ENCODE measurements at places on chromosomes 5 and 9.

DNA sequence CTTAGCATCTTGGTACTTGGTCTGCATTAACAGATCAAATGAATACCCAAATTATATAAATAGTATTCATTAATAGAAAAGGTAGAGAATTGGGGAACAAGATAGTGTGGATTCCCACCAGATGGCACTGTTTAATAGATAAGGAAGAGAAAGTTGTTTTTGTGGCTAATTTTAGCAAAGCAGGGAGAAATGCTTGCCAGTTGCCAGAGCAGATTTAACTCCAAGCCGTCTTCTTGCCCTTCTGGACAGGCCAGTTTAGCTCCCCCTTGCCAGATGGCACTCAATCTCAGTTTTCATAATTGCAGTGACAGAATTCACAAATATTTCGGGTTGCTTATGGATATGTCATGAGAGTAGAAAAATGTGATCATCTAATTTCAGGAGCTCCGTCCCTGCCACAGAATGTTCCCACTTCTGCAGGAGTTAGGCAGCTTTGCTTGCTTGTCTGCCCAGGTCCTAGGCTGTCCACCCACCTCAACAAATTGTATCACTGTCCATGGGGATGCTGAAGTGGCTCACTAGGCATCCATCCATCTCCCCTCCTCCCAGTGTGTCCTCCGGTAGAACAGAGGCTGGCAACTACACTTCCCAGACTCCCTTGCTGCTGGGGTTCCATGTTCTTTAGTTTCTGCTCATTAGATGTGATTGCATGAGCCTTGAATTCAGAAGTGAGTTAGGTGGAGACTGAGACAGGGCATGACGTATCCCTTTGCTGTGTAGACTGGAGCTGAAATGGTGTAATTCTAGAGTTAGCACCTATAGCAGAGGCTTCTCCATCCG, 11.8 kb upstream of the HEXB start:
- peak; percentile 63 for DNase-seq

DNA sequence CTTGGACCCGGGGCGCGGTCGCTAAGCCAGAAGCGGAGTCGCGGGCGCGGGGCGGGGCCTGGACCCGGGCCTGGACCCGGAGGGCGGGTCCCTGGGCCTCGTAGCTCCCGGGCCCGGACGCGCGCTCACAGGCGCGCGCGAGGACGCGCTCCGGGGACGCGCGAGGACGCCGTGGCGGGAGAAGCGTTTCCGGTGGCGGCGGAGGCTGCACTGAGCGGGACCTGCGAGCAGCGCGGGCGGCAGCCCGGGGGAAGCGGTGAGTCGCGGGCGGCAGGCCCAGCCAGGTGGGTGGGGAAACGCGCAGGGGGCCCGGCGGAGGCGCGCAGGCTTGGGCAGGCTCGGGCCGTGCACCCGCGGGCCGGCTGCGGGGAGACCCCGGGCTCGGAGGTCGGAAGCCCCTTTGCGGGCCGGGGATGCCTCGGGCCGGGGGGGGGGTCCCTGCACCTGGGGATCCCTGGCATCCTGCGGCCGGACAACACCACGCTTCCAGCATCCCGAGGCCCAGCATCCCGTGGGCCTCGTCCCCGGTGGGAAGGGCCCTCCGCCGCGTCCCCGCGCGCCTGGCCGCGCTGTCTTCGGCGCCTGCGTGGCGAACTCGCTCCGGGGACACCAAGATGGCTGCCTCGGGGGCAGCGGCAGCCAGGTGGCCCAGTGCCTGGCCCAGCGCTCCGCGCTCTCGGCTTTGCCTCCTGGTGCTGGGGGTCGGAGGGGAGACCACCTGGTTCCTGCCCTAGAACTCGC, at the start of gene SFXN1:
Gene SFXN1, plus strand, starts transcription at position 177 of the 741 bp plus-strand sequence. CDS start 13,544 bp downstream, outside the sequence.
- peak; percentile 65 for DNase-seq

GRCh38 chr5:54696931-54697330, 179.4 kb downstream of the SNX18 start:
- no peak for DNase-seq

- DNase-seq: no peak
These were observed 49.6 kb downstream of the CCDC180 start for GRCh38 chr9:97357056-97357455.

DNA sequence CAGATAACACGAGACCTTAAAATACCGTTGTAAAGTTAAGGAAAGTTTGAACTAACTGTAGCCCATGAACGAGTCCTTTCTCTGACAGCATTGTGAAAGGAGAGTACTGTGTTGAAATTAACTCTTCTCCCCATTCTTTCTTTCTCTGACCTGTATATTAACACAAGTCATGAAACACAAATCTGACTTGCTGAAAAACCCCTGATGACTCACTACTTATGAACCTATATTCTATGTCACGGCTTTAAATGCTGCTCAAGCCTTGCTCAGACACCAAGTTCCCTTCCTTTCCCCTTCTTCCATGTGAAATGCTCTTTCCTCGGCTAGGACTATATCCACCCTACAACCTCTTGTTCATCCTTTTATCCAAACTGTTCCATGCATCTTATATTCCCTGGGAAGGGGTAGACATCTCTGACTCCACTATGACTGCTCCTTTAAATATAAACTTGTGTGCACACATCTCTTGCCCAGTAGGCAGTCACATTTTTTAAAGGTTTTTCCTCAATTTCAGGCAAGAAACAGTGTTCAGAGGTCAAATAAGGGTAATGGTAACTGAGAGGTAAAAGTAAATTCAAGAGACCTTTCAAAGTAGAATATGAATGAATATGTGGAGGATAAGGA, 142.9 kb downstream of the NFIB start:
- DNase-seq: no peak

GRCh38 chr5:97071101-97071500, 71.3 kb downstream of the LIX1 start:
- peak; percentile 81 for DNase-seq

DNA sequence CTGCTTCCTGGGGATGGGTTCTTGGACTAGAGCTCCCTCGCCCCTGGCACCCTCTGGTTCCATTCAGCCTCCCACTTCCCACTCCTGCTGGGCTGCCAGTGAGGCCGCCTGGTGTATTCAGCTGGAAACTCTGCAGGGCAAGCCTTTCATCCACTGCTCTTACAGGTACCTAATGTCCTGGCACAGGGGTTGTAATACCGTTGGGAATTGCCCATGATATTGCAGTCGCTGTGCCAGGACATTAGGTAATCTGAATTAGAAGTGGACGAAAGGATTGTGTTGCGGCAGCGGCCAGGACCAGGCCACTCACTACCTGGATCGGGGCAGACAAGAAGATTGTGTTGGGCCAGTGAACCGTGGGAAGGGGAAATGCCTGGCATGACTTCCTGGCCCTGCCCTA, 13.1 kb downstream of the TMOD1 start:
- DNase-seq: no peak

- peak; percentile 36 for DNase-seq
These were observed 6.2 kb downstream of the ZFYVE16 start for GRCh38 chr5:80414113-80414512.

GRCh38 chr9:97362777-97363545, 48.9 kb upstream of the TDRD7 start:
- DNase-seq: no peak

DNA sequence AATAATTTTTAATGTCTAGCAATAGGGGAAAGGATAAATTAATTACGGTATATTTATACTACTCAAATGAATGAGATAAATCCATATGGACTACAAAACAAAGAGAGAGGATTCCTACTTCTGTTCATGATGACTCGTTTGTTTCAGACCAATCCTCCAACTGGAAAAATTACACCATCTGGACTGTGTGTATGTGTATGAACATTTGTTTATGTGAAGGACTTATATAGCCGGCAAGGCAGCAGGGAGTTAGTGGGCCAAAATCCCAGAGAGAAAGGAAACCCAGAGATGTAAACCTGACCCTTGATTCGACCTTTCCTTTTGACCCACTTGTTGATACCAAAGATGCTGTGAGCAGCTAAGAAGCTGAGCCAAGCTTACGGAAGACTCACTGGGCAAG, 20.1 kb downstream of the PDE6A start:
- no peak for DNase-seq

DNA sequence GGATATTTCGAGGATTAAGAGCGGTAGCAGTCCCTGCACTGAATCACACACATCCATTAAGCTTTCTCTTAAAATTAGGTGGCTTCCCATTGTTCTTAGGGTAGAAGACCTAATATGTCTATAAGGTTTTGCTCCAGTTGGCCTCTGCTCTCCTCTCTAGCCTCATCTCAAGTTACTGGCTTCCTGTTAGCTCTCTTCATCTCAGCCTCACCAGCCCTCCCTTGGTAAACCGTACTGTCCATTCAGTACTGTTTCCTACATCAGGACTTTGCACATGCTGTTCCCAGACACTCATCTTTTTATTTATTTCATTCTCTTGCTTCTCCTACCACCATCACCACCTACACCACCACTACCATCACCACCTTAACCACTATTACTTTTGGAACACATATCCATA, 428.6 kb downstream of the PDE4D start:
- DNase-seq: no peak

DNA sequence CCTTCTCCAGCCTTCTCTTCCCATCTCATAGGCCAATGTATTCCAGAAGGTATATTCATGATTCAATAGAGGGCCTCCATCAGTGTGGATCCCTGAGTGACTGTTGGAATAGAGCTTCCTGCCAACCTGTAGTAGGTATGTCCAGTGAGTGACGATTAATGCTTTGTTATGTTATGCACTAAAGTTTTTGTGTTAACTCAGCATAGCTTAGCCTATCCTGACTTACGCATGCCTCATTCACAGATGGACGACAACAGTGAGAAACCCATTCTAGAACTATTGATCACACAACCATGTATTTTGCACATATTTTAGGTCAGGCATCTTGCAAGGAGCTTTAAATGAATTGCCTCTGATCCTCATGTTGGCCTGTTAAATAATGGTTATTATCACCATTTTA, 225.5 kb upstream of the TRIM32 start:
- DNase-seq: no peak

DNA sequence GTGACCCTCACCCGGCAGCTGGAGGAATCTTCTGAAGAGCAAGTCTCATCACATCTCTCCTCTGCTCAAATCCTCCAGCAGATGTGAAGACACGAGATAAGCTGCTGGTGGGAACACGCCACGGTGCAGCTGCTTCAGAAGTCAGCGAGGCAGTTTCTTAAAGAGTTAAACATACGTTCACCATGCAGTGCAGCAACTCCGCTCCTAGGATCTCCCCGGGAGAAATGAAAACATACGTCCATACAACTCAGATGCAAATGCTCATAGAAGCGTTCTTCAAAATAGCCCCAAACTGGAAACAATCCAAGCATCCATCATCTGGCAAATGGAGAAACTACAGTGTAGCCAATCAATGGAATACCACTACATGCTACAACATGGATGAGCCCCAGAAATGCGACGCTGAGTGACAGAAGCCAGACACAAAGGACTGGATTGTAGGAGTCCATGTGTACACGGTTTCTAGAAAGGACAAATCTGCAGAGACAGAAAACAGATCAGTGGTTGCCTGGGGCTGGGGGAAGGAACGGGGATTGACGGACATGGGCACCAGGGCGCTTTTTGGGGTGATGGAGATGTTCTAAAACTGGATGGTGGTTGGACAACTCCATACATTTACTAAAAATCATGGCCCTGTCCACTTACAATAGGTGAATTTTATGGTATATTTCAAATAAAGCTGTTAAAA, 150.6 kb downstream of the COL23A1 start:
- DNase-seq: no peak

GRCh38 chr5:2991884-2992283, 240.4 kb upstream of the IRX2 start:
- no peak for DNase-seq

DNA sequence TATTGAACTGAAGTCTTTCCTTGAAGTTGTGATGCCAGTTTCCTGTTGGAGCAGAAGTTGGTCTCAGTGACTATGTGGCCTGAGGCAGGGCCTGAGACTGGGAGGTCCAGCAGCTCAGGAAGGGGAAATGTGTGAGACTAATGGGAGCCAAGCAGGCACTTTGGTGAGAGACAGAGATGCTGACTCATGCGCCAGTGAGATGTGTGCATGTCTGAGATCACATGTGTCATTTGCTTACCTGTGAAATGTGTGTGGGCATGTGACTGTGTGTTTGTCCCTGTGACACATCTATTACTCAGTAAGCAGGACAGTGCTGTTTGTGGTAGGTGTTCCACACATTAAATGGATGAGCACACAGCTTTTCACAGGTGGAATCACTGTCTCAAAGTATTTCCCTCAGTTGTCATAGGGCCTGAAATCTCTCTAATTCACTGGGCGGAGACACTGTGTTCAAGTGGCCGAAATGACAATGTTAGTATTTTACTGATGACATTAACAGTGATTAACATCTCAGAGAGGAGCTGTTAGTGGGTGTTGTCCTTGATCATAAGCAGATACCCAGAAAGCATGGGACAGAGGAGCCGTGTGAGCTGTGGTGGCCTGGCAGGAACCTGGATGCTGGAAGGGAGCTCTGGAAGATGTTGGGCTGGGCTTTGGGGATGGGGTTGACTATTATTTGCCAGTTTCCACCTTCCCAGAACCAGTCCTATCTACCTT, 7.4 kb downstream of the NPR2 start:
- peak; percentile 42 for DNase-seq

- no peak for DNase-seq
These were observed 11.3 kb upstream of the IL6ST start for GRCh38 chr5:56006094-56006493.

GRCh38 chr9:134054891-134055811, 12.7 kb downstream of the BRD3 start:
- DNase-seq: no peak

GRCh38 chr9:73269430-73270101, 117.9 kb downstream of the ANXA1 start:
- DNase-seq: peak; percentile 1

GRCh38 chr9:137610944-137611343, 5.5 kb downstream of the ARRDC1 start:
- no peak for DNase-seq

DNA sequence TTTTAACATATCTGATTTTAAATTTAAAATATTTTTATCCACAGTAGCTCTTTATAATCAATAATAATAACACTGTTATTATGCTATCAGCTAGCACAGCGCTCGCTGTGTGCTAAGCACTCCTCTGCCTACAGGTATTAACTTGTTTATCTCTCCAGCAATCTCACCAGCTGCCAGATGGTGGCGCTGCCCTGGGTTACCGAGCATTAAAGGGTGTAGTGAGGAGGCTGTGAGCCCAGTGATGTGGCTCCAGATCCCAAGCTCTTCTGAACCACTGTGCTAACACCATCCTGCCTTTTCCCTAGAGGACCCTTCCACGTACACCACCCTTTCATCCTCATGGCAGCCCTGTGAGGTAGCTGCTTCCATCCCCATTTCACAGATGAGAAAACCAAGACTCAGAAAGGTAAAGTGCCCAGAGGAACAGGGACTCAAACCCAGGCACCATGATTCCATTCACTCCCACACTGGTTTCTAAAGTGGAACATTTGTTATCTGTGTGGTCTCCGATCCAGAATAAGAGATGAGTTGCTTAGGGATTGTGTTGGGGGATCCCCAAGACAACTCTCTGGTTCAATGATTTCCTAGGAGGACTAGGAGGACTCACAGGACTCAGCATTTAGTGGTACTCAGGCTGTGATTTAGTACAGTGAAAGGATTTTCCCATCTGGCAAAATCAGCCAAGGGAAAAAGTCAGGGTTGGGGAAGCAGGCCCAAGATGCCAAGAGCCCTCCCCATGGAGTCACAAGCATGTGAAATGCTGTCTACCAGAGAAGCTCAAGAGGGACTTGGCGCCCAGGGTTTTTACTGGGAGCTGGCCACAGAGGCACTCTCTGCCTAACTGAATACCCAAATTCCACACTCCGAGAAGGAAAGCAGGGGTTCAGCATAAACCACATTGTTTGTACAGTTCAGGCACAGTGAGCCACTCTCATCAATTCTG, 7.0 kb downstream of the IGFBPL1 start:
- DNase-seq: no peak

Measured in AG10803 (cell line).